ENCODE measurements at places on chromosomes 1 and 21.

GRCh38 chr1:210541680-210542358, 213.1 kb downstream of the HHAT start:
- DNase-seq = no peak

GRCh38 chr1:195195423-195196057, 1412.7 kb downstream of the KCNT2 start:
- no peak for DNase-seq

- DNase-seq = no peak
Measured at GRCh38 chr1:113898241-113898814, 6.3 kb downstream of the AP4B1 start.

GRCh38 chr21:32332463-32332951, 33.9 kb downstream of the MRAP start:
- DNase-seq = no peak

DNA sequence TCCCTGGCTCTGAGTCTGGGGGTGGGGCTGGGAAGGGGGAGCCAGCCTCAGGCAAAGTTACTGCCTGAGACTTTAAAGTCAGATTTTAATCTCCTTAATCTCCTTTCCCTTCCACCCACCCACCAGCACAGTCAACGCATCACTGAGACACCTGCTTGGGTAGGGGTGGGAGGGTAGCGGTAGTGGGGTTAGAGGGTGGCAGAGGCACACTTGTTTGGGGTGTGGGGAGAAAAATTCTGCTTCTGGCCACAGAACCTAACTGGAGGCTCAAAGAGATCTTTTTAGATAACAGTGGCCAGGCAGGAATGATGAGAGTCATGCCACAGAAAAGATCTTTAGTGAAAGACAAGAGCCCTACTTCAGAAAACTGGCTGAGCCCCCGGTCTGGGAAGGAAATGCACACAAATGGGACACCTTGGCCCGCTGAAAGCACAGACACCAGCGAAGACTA, 44.1 kb downstream of the CD247 start:
- DNase-seq = no peak

DNA sequence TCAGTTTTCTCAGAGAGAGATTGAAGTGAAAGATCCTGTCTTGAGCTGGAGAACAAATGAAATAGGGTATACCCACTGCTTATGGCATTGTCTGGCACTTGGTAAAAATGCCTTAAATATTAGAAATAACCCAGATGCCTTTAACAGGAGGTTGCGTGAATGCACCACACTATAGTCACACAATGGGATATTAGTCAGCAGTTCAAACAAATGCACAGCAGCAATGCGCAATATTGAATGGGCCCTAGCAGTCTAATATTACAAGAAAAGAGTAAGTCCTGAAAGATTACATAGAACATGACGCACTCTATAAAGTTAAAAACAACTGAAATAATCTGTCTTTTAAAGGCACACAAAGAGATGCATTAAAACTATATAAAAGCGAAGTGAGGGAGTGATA, 161.1 kb downstream of the EDEM3 start:
- no peak for DNase-seq

DNA sequence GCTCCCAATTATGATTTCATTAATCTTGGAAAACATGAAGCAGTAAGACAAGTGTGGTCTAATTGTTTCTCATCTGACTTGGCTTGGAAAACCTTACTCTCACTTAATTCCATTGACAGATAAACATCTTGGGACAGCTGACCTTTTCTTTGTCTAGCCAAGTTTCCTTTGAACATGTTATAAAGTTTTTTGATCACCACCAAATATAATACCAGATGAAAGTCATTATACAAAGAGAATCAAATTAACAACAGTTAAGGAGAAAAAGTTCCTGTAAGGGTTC, 50.2 kb downstream of the ALG14 start:
- DNase-seq = no peak

- peak; percentile 60 for DNase-seq
Measured at GRCh38 chr1:246761396-246761795, 37.2 kb downstream of the SCCPDH start.

DNA sequence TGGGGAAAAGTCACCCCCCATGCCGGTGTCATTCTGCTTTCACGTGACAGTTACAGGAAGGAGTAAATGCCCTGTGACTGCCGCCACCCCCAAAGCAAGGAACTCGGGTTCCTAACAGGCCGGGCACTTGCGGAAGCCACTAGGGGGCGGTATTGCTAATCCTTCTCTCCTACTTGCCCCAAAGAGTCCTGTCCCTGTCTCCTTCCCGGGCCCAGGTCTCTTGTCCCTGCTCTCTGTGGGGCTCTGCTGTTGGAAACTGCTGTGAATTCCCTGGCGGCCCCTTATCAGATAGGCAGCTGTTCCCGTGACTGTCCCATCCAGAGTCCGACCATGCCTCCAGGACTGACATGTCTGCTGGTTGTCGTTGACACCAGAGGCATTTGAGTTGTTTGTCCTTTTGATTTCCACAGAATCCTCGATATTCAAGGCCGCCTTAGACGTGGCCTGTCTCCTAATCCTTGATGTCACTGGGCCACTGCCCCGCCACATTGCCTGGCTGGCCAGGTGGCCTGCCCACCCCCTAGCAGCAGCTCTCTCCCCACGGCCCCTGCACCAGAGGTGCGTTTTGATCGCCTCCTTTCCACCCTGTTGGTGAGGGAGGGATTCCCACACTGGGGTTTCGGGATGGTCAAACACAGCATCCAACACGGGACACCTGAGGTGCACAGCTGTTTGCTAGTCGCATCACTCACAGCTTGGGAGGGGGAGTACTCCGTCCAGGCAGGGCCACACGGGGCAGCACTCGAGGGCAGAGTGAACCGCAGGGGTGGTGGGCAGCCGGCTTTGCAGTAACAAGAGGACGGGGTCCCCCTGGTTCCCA, 37.3 kb downstream of the CHAF1B start:
- peak; percentile 6 for DNase-seq

- no peak for DNase-seq
Measured at GRCh38 chr1:54934869-54935268, 45.6 kb upstream of the TMEM61 start.

GRCh38 chr1:223885614-223886013, 39.9 kb upstream of the TP53BP2 start:
- no peak for DNase-seq

DNA sequence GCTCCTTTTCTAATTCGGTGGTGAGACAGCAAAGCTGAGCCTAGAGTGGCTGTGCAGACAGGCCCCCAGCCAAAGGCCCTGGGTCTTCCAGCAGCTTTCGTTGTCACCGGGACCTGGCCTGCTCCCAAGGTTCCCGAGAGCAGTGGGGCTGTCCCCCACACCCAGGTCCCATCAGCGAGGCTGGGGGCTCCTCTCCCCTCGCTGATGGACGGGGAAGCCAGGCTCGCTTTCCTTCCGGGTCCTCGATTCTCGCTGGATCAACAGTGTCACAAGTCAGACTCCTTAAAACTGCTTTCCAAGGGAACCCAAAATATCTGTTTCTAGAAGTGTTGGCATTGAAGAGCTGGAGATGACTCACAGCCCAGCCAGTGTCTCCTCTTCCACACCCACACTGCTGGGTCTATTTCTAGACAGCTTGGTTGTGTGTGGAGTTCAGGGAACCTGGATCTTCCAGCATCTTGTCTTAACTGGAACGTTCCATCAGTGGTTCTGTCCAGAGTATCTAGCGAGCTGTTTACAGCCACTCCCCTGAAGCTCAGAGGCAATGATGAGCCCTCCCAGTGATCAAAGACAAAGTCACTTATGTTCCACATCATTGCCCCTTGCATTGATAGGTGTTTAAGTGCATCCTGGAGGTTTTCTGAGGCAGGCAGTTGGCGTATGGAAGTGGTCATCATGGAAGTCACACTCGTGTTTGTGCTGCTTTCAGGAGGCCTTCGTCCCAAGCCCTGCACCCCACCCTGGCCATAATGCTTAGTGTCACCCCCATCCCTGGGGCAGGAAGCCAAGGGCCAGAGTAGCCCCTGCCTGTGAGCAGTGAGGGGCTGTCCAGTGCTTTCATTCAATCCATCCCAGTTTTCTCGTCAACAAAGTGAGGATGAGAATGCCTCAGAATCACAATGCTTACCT, 35.2 kb downstream of the RRP1 start:
- DNase-seq = no peak

- peak; percentile 47 for DNase-seq
Measured at GRCh38 chr21:25881524-25882376, 147.0 kb downstream of the GABPA start.

- no peak for DNase-seq
Measured at GRCh38 chr1:215835951-215836350, 268.8 kb downstream of the KCTD3 start.

DNA sequence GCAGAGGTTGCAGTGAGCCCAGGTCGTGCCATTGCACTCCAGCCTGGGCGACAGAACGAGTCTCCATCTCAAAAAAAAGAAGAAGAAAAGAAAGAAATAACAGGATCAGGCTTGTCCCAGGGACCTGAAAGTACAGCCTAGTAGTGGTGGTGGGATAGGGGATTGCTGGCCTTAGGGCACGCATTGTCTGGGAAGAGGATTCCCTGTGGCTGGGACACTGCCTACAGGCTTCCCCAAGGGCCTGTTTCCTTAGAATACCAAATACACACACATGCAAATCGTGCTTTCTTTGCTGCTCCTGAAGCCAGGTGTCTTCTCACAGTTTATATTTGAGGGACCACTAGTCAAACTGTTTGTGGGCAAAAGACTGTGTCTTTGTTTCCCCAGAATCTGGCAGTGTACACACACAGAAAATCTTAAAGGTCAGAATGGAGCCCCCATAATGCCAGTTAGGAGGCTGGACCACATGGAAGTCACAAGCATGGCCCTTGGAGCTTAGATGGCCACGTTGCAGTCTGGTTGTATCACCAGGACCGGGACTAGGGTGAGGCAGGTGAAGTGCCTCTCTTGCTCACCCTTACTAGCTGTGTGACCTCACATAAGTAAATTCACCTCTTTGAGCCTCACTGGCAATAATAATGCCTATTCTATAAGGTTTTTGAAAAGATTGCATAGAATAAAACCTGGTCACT, 12.7 kb upstream of the ASAP3 start:
- no peak for DNase-seq

- DNase-seq = no peak
Measured at GRCh38 chr1:8597455-8597854, 220.0 kb downstream of the RERE start.

- DNase-seq = no peak
Measured at GRCh38 chr1:67674260-67675011, 10.6 kb upstream of the GADD45A start.

- no peak for DNase-seq
Measured at GRCh38 chr1:245264226-245264625, 109.4 kb downstream of the KIF26B start.

GRCh38 chr1:39933956-39934941, 20.7 kb upstream of the MFSD2A start:
- DNase-seq = no peak

DNA sequence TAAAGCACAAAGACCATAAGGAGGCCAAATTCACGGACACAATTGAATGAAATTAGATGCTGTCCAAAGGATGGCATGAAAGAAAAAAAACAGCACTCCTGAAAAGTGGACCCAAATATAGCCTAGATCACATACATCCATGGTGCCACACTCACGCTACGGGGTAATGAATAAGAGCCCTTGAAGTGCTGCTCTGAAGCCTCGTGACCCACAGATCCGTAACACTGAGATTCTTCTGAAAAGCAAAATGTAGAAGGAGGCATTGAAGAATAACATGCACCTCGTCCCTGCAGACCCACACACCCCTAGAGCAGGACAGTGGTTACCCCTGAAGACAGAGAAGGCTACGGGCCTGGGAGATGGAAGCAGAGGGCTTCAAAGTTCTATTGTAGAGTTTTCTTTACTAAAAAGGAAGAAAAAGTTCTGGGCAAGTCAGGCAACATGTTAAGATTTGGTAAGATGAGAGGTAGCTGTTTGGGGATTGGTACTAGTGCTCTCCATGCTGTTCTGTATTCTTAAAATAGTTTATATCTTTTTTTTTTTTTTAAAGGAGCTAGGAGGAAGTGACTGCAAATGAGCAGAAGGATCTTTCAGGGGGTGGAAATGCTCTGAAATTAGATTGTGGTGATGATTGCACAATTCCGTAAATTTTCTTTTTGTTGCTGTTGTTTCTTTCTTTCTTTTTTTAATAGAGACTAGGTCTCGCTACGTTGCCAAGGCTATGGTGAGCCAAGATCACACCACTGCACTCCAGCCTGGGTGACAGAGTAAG, 4.1 kb upstream of the ITGB2 start:
- no peak for DNase-seq

DNA sequence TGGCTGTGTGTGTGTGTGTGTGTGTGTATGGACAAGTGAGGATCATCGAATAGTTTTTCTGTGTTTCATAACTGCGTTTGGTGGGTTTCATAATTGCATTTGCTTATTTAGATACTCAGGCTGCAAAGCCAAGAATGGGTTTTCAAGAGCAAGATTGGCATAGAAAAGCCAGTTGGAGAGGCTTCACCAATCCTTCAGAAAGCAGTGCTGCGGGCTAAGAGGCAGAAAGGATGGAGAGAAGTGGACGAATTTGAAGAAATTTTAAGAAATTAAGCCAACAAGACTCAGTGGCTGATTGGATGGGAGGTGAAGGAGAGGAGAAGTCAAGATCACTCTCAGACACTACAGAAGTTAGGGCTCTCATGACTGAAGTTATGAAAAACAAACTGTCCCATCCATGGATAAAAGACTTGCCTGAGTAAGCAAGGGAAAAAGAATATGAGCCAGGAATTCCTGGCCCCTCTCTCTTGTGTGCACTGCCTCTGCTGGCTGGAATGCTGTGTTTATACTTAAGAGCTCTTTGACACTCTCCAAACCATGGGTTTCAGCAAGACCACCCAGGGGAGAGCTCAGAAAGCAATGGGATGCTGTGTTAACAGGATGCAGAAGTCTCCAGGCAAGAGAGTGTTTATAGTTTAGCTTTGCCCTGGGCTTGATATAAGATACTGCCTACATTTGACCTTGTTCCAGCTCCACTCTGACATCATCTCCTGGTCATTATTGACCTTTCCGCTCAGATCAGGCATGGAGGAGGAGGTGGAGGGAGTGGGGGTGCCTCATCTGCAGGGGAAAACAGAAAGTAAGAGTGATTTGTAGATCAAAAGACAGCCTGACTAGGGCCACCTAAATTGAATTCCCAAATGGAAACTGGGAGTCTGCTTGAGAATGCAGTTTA, 232.0 kb upstream of the PLXNA2 start:
- DNase-seq = no peak

DNA sequence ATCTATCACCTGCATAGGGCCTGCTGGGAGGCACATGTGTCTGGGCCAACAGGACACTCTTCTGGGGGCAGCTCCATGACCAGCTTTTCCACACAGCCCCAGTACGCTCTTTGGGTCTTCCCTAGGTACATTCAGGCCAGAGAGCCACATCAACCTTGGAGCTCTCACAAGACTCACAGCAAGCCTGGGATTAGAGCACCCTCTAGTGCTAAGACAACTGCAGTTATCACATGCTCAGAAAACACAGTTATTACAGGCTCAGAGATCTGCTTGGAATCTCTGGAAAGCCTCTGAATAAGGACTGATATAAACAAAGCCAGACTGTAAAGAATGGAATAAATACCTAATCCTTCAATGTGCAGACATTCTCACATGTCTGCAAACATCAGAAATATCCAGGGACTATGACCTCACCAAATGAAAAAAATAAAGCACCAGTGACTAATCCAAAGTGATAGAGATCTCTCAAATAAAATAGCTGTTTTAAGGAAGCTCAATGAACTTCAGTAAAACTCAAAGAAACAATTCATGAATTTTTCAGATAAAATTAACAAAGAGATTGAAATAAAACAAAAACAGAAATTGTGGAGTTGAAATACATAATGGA, 563.9 kb upstream of the NR5A2 start:
- DNase-seq = no peak
